Breast epithelium (tissue), 4 donors: ENCODE measurements at places on chromosomes 1 and 21. TPM values are rescaled to one million over a fixed set of nuclear protein-coding genes. Genes with fewer than 3 reads are reported as not detected.

HNRNPU gene
- total RNA-seq = 381 TPM

TMEM82 gene
- total RNA-seq = not detected

TCHHL1 gene
- total RNA-seq = not detected

GIPC2 gene
- total RNA-seq = 2.6 TPM

HAX1 gene
- total RNA-seq = 108 TPM

GBP7 gene
- not detected for total RNA-seq

C8B gene
- not detected for total RNA-seq

TTC22 gene
- total RNA-seq = 15.8 TPM

BRWD1 gene
- total RNA-seq = 105 TPM

NMNAT2 gene
- total RNA-seq = 0.29 TPM

RNPEP gene
- 57.4 TPM for total RNA-seq

BRINP3 gene
- total RNA-seq = 0.29 TPM

ANGPTL3 gene
- not detected for total RNA-seq

ATP1A4 gene
- not detected for total RNA-seq

RNU1-3 gene
- total RNA-seq = under 0.01 TPM

AKT3 gene
- 49.6 TPM for total RNA-seq

PTCH2 gene
- total RNA-seq = 1.3 TPM

CLDN19 gene
- 3.1 TPM for total RNA-seq

HES2 gene
- 3.4 TPM for total RNA-seq

IGSF3 gene
- total RNA-seq = 1.1 TPM

DENND2C gene
- total RNA-seq = 5.9 TPM

HSD3B1 gene
- not detected for total RNA-seq

CNIH4 gene
- 42.9 TPM for total RNA-seq

LRRC3 gene
- total RNA-seq = 2.0 TPM

GCSAML gene
- not detected for total RNA-seq

KCNK2 gene
- total RNA-seq = 12.5 TPM

PRKAA2 gene
- total RNA-seq = 6.6 TPM

PALMD gene
- 35.3 TPM for total RNA-seq

CD1E gene
- not detected for total RNA-seq

RBP7 gene
- total RNA-seq = 285 TPM

MRPL24 gene
- total RNA-seq = 63.9 TPM

USH2A gene
- not detected for total RNA-seq

ZC3H12A gene
- total RNA-seq = 82.8 TPM

FYB2 gene
- not detected for total RNA-seq

SERTAD4 gene
- total RNA-seq = 47.9 TPM

RHCE gene
- 0.66 TPM for total RNA-seq
